ENCODE measurements at places on chromosomes 6 and 20.
A peak's percentile ranks its signal among the peaks of the same experiment; 100 is the strongest.

GRCh38 chr6:3429211-3429610, 27.6 kb downstream of the SLC22A23 start:
- no peak for DNase-seq

- DNase-seq = no peak
Observed at GRCh38 chr20:58003525-58003924, 224.9 kb downstream of the ANKRD60 start.

- no peak for DNase-seq
Observed at GRCh38 chr6:16420715-16421461, 182.5 kb downstream of the GMPR start.

- no peak for DNase-seq
Observed at GRCh38 chr6:5466281-5467136, 205.2 kb downstream of the FARS2 start.

- DNase-seq = no peak
Observed at GRCh38 chr20:53609491-53610445, 16.1 kb upstream of the ZNF217 start.

DNA sequence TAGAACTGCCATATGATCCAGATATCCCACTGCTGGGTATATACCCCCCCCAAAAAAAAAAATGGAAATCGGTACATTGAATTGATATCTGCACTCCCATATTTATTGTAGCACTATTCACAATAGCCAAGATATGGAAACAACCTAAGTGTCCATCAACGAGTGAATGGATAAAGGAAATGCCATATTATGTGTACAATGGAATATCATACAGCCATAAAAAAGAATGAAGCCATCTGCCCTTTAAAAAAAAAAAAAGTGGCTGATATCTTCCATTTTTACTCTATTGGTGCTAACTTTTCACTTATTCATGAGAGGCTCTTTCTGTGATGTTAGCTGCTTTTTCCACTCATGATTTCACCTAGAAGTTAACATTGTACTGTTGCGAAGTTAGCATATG, 156.5 kb downstream of the REV3L start:
- no peak for DNase-seq

GRCh38 chr6:107390056-107390455, 69.3 kb downstream of the PDSS2 start:
- DNase-seq = no peak

GRCh38 chr20:35385733-35386132, 26.0 kb downstream of the UQCC1 start:
- no peak for DNase-seq

DNA sequence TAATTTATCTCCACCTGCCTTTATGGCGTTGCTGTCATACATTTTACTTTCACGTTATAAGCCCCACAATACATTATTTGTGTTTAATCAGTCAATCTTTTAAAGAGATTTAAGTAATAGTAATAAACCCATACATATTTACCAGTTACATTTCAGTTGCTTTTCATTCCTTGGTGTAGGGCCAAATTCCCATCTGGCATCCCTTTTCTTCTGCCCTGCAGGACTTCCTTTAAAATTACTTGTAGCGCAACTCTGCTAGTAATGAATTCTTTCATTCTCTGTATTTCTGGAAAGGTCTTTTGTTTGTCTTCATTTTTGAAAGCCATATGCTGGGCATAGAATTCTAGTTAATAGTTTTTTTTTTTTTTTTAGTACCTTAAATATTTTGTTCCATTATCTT, 24.9 kb downstream of the ZNF334 start:
- DNase-seq = no peak

- DNase-seq = no peak
Observed at GRCh38 chr6:125728739-125729138, 20.7 kb upstream of the HEY2 start.

DNA sequence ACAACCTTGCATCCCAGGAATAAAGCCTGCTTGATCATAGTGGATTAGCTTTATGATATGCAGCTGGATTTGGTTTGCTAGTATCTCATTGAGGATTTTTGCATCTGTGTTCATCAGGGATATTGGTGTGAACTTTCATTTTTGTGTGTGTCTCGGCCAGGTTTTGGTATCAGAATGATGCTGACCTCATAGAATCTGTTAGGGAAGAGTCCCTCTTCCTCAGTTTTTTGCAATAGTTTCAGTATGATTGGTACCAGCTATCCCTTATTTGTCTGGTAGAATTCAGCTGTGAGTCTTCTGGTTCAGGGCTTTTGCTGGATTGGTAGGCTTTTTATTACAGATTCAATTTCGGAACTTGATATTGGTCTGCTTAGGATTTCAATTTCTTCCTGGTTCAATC, 132.5 kb downstream of the ZFAND3 start:
- DNase-seq = no peak

DNA sequence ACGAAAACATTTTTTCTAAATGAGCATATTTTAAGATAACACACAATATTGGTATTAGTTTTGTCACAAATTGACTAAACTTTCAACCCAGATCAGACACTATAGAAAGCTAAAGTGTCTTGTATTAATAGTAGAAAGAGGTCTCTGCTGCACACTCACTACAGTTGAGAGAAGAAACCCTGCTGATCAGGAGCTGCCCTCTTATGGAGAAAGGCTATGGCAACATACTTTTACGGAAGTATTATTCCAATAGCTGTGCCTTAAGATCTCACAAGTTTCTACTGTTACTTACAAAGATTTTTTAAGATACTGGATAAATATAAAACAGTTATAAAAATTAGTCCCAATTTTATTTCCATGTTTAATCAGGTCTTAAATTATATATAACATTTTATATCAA, 155.7 kb downstream of the RIMS1 start:
- DNase-seq = no peak

DNA sequence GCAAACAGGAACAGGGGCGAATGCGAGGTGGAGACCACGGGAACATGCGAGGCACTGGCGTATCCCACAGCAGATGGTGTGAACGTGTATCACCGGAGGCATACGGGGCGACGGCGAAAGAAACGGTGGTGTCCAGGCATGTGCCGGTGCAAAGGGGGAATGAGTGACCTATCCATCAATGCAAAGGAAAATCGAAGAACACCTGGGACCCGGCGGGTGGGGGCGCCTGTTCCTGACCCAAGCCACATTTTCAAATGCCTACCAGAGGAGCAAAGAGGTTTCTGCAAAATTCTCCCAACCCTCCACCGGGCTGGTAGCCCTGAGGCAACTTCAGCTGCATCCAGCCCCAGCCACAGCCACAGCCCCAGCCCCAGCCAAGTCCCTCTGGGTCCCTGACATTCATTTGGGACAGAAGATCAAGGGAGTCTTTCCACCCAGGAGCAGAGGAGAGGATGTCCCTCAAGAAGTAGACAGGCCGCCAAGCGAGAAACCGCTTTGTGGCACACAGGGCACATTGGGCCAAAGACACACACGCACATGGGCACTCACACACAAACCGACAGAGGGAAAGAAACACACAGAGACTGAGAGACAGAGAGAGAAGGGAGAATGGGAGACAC, 164.0 kb upstream of the ZNF337 start:
- DNase-seq = no peak

- no peak for DNase-seq
Observed at GRCh38 chr6:134729561-134729960, 220.3 kb downstream of the ALDH8A1 start.

DNA sequence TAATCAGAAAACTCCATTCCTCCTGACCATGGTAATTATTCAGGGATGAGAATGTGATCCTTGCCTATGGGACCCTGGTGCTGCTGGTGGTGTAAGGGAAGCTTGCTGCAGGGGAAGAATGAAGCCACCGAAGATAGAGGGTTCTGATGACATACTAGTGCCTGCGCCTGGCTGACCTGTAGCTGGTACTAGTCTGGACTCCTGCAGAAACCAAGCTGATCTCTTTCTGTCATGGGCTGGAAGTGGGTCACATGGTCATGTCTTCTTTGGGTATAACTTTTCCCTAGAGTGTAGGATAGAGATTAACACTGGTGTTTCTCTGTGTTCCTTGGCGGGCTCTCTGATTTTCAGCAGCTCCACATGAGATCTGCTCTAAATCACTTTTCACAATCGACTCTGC, 8.6 kb upstream of the SLC4A11 start:
- DNase-seq = no peak

DNA sequence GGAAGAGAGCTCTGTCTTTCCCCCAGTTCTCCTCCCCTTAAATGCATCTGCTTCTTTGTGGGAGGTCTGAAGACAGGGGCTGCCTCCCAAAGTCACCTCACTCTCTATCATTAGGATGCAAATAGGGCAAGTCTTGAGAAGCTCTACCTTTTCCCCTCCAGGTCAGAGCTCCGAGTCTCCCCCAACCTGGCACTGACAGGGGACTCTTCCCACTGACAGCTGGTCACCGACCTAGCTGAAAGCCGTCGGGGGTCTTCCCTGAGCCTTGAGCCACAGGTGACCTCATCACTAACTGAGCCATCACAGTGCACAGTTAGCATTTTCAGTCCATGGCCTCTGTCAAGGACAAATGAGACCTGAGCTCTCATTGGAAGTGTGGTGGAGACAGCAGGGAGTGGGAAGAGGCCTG, 386.7 kb downstream of the HACE1 start:
- DNase-seq = no peak

DNA sequence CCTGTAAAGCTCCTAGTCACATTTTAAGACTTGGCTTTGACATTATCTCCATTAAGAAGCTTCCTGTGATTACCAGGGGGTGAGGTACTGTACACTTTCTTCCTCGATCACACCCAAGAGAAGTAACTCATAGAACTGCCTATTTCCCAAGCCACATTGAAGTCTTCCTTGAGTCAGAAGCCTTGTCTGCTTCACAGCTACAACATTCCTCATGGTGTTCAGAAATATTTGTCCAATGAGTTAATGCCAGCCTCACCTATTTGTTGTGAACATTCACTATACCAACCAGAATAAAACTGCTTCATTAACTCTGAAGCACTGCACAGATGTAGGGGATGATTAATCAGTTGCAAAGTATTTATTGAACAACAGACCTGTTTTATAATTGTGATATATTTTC, 622.3 kb downstream of the PTPRT start:
- no peak for DNase-seq

GRCh38 chr6:37134036-37134395, 35.9 kb upstream of the PIM1 start:
- no peak for DNase-seq

- DNase-seq = no peak
Observed at GRCh38 chr6:6746333-6746969, 157.9 kb downstream of the LY86 start.

GRCh38 chr6:43308101-43308989, at the start of gene CRIP3:
Gene CRIP3 (minus strand): TSS chr6:43308826. CDS start chr6:43308792, 34 bp downstream.
- DNase-seq = peak; percentile 71

- DNase-seq = no peak
Observed at GRCh38 chr6:115514656-115515055, 546.0 kb downstream of the FRK start.

- no peak for DNase-seq
Observed at GRCh38 chr6:15255909-15256395, 10.1 kb downstream of the JARID2 start.

DNA sequence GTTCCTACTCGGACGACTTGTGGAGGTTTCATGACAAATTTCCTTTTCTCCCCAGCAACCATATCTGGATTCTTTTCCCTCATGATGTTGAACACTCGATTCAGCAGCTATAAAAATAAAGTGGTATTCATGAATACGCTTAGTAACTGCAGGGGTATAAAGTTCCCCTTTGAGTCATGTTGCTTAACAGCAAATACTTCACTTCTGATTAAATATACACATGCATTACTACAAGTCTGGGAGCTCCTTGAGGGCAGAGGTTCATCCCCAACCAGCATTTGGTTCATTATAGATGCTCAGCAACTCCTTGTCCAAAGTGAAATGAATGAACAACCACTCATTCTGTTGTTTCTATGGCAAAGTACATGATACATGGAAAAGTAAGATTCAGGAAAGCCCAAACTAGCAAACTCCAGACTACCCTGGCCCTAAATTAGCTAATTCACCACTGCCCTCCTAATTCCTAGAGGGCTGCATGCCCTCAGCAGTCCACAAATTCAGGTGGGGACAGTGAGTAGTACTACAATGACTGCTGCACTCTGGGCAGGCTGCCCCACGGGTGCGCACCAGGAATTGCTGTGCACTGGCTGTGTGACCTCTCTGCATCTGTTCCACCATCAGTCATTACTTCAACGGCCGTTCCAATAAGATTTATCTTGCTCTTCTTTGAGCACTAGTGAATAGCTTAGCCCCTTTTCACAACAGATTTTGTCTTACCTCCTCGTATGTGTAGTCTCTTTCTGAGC, 15.2 kb downstream of the EIF2S2 start:
- DNase-seq = no peak

DNA sequence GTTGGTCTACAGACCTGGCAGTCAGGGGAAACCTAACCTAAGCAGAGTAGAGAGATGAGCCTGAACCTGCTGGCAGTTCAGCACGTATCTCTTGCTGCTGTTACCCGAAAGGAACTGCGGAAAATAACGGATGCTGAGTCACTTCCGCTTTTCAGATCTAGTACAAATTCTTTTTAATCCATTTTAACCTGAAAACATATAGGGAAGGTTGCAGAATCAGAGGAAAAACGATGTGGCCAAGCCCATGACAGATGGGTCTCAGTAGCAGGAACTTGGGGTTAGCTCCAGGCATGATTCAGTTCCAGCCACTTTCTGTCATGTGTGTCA, 351.9 kb upstream of the PRND start:
- DNase-seq = no peak

DNA sequence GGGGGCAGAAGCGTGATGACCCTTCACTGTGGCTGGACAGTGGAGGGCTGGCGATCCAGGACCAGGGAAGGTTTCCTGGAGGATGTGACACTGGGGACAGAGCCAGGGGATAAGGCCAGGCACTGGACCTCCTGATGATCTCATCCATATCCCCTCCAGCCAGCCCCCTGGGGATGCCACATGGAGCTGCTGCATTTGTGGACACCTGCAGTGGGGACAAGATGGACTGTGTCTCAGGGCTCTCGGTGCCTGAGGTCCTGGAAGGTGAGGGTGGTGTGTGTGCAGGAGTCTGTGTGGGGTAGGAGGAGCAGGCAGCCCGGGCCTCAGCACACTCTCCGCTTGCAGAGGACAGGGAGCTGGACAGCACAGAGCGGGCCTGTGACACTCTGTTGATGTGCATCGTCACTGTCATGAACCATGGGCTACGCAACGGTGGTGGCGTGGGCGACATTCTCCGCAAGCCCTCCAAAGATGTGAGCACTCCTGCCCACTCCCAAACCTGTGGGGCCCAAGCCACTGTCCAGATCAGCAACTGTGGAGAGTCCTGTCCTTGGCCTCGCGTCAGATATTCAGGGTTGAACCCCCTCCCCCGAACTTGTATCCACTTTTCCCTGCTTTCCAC, 19.9 kb downstream of the UQCC2 start:
- no peak for DNase-seq

DNA sequence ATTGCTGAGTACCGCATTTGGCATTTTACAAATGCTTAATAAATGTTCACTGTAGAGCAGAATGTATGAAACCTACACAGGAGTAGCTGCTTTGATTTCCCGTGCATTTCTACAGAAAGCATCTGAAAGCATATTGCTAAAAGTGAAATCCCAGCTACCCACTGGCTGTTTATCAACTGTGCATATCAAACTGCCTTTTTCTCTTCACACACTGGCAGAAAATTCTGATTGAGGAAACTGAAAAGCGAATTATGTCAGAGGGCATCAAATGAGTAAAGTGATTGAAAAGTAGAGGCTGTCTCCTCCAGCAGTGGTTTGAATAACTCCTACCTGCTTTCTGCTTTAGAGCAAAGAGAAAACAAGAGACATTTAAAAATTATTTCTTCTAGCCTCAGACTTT, 28.0 kb downstream of the STX11 start:
- DNase-seq = no peak

GRCh38 chr20:21046413-21047070, 59.6 kb downstream of the LINC00237 start:
- DNase-seq = no peak

GRCh38 chr6:39516471-39516870, 194.0 kb upstream of the KCNK16 start:
- DNase-seq = no peak

GRCh38 chr20:21102603-21103311, 3.4 kb downstream of the LINC00237 start:
- DNase-seq = no peak

Measured in type B pancreatic cell (in vitro differentiated cells).